ENCODE measurements at places on chromosomes 6 and 20.

DNA sequence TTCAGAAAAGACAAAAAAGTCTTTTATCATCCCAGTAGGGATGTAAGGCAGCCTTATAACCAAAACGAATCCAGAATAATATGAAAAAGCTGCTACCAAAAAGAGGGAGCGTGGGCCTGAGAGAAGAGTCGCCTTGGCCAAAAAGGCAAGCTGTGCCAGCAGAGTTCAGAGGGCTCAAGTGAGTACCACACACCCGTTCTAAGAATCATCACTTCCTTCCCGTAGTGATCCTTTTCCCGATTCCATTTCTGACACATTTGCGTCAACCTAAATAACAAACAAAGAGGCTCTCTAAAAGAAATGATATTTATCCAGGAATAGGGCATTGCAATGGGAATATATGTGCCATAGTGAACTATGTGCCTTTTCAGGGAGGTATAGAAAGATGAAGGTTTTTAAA is 3.8 kb upstream of the TMEM181 start:
- no peak for DNase-seq

DNA sequence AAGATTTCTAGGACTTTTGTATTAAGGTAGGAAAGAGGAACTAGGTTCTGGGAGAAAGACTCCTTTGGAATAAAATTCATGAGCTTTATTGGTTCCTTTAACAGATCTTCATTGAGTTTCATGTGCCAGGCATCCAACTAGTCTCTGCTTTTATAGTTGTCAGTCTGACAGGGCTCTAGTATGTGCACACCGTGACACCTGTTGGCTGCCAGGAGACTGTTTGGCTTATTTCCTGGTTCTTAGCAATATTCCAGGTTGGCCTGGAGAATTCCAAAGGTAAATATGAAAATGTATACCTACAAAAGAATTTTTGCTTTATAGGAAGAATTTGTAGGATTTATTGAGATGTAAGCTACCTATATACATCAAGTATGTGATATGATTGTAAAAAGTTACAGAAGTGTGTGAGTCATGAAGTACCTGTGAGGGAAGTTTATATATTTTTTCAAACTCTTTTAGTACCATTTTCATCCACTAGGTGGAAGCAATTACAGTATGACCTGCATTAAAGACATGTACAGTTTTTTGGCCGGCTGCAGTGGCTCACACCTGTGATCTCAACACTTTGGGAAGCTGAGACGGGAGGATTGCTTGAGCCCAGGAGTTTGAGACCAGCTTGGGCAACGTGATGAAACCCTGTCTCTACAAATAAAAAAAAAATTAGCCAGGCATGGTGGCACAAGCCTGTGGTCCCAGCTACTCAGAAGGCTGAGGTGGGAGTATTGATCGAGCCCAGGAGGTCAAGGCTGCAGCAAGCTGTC is 35.2 kb downstream of the NDUFAF5 start:
- no peak for DNase-seq

- no peak for DNase-seq
Measured at GRCh38 chr20:52410731-52411234, 219.2 kb upstream of the ZFP64 start.

DNA sequence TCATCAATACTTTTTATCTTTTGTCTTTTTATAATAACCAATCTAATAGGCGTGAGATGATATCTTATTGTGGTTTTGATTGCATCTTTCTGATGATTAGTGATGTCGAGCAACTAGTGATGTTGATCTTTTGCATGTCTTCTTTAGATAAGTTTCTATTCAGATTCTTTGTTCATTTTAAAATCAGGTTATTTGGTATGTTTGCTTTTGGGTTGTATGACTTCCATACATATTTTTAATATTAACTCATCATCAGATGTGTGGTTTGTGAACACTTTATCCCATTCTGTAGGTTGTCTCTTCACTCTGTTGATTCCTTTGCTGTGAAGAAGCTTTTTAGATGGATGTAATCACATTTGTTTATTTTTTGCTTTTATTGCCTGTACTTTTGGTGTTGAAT is 295.8 kb downstream of the BCKDHB start:
- no peak for DNase-seq

DNA sequence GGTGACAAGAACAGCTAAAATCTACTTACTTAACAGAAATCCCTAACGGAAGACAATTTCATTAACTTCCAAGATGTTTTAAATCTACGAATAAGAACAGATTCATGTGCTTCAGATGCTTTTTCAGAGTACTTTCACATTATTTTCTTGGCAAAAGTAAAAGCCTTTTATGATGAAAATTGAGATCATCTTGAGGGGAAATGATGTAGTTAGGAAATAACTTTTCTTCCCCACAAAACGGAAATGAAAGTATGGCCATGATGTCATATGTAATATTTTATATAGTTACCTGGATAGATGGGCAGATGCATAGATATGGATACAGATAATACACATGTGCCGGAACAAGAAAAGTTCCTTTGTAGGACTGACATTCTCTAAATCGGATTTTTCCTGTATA is 32.8 kb downstream of the SASH1 start:
- no peak for DNase-seq

- no peak for DNase-seq
Measured at GRCh38 chr6:42978487-42978838, 518 bp downstream of the PEX6 start.

DNA sequence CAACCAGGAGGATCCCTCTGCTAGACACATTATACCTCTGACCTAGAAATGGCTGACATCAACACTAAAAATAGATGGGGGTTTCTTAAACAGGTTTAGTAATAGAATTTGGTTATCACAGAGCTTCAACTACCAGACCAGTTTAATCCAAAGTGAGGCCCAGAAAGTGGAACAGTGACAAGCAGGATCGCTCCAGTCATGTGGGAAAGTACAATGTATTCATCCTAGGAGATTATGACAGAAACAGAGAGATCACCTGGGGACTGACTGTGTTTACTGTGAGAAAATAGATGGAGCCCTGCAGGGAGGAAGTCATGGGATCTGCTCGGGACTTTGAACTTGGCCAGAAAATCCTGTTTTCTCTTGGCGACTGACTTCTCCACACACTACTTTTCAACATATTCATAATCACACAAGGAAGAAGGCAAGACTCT is 238.7 kb upstream of the SOX4 start:
- DNase-seq = no peak

DNA sequence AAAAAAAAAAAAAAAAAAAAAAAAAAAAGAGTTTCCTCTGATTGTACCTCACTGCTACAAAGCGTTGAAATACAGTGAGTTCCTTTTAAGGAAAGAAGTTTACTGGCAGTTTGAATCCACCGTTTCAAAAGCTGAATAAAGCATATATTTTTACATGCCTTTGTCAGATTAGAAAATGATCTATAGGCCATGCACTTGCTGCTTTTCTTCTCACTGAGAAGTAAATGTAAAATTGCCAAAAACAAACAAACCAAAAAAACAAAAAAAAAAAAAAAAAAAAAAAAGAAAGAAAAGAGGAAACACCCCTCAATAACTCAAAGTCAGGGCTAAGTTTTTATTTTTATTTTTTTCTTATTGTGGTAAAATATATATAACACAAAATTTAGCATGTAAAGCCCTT is 81.9 kb downstream of the LYRM4 start:
- no peak for DNase-seq

DNA sequence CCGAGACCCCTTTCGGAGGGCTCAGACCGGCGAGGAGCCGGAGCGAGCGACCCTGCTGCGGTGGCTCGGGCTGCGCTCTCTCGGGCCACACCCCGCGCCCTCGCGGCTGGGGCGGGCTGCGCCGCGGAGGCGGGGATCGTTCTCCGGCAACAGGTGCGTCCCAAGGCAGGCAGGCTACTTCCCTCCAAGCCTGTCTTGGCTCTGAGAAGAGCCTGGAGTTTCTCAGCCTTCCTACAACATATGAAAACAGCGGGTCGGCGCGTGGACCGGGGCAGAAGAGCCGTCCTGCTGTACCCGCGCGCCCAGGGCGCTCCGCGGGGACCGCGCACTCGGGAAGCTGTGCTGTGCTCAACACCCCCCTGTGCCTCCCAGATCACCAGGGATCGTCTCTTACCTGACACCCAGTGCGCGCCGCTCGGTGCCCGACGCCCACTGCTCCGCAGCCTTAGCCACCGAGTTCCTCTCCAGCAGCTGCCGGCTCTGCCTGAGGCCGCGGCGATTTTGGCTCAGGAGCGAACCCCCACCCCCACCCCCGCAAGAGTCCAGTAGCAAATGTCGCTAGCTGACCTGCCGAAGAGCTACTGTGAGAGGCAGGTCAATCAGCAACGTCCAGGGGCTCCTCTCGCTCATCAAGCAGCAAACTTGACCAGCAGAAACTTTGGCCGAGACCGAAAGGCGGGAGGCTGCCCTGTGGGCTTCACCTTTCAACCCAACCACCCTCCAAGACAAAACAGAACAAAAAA is 3.7 kb upstream of the OLIG3 start:
- DNase-seq = peak; percentile 37

GRCh38 chr6:161215193-161215592 is 58.7 kb downstream of the AGPAT4 start:
- DNase-seq = no peak

GRCh38 chr20:36274181-36274841 is 31.8 kb upstream of the DLGAP4 start:
- DNase-seq = no peak

GRCh38 chr20:63265891-63266515 is 6.6 kb upstream of the ARFGAP1 start:
- no peak for DNase-seq

- DNase-seq = no peak
Measured at GRCh38 chr6:156688620-156688971, 88.6 kb upstream of the ARID1B start.

GRCh38 chr6:100152201-100152600 is 158.2 kb upstream of the MCHR2 start:
- DNase-seq = no peak

DNA sequence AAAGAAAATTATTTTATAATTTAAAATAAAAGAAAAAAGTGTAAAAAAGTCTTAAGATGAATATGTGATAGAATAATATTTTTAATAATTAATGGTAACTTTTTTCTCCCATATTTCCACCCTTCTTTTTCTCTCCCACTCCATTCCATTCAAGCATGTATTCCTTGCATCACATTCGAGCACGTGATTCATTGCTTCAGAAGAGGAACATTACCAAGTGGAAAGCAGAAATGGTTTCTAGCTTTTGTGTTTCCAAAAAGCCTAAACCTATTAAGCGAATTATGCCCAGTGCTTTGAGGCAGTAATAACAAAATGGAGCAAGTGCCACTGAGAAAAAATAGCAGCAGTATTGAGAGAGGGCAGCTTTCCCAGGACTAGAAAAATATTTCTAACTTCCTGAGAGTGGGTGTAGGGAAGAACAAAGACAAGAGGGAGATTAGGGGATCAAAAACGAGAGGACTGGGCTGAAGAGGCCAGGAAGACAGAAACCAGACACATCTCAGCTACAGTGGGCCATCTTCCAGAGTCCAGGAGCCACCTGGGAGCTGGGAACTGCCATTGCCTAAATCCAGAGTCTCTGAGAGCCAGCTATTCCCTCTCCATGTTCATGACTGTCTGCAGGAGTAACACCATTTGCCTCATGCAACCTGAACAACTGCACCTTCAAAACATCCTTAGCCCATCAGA is 15.0 kb upstream of the AKIRIN2 start:
- DNase-seq = no peak

GRCh38 chr6:35024551-35025054 is 116.5 kb downstream of the TCP11 start:
- no peak for DNase-seq

- DNase-seq = no peak
Measured at GRCh38 chr6:53055873-53056272, 9.3 kb upstream of the FBXO9 start.

DNA sequence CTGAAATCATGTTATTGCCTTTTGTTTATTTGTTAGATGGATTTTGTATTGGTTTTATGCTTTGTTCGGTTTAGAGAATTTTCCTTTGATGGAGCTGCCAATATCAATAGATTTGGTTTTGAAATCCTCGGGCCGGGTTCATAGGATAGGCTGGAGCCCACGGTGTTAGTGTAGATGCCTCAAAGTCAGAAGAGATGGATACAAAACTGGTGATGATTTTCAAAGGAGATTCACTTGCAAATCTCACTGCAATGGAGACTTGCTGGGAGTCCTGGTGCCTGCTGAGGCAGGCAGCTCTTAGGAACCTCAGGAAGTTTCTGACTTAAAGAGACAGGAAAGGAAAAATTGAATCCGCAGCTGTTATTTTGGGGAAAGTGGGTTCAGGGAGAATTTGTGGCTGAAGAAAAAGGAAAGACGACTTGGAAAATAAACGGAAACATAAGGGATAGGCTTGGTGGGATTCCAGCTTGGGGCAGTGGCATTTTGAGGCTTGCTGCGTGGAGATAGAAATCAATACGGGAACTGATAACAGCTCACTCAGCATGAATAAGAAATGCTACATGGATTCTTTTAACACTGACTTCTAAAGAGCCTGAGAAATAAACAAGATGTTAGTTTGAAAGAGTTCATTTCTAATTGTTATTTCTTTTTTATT is 241.6 kb downstream of the PHACTR1 start:
- no peak for DNase-seq

GRCh38 chr20:43691928-43692524 is 25.1 kb downstream of the MYBL2 start:
- peak; percentile 63 for DNase-seq

GRCh38 chr6:101116337-101116736 is 235.2 kb upstream of the ASCC3 start:
- DNase-seq = no peak

GRCh38 chr20:50724112-50724725 is 7.2 kb upstream of the PARD6B start:
- DNase-seq = no peak

- no peak for DNase-seq
Measured at GRCh38 chr6:39876111-39876510, 58.2 kb downstream of the MOCS1 start.

GRCh38 chr20:30487947-30488926 is 769.2 kb upstream of the DEFB115 start:
- DNase-seq = no peak

GRCh38 chr20:51705400-51705799 is 62.8 kb downstream of the ATP9A start:
- no peak for DNase-seq

DNA sequence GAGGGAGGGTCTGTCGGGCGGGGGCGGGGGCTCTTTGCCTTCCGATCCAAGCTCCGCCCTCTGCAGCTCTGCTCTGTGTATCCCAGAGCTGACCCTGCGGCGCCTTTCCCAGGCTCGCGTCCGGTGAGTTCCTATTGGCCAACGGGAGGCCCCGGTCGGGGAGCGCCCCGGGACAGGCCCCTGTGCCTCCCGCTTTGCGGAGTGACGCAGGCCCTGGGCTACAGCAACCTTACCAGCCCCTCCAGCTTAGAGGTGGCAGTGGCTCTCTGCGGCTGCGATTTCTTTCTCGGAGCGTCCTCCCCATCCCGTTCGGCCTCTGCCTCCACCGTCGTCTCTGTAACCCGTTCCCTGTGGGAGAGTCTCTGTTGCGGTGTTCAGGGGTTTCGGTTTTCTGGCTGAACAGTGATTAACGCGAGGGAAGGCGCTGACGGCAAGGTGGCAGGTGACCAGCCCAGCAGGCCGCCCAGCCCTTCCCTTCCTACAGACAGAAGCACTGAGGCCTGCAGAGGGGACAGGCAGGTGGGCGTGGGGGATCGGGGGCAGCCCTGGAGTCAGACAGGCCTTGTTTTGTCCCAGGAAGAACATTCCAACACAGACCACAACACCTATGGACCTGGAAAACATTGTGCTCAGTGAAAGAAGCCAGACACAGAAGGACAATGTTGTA is 18.1 kb upstream of the CEBPB start:
- no peak for DNase-seq

- DNase-seq = no peak
Measured at GRCh38 chr6:80256691-80257090, 150.2 kb downstream of the BCKDHB start.

GRCh38 chr20:64224351-64225170 is 31.0 kb upstream of the PCMTD2 start:
- DNase-seq = no peak

- DNase-seq = no peak
Measured at GRCh38 chr20:24634855-24635254, 165.4 kb downstream of the SYNDIG1 start.

- no peak for DNase-seq
Measured at GRCh38 chr6:161482517-161482858, 208.6 kb upstream of the AGPAT4 start.

Data from activated B cell treated with CpG ODN at 0.5 μM for 24 hours (primary cell).